ENCODE measurements at places on chromosomes 2 and 18.

DNA sequence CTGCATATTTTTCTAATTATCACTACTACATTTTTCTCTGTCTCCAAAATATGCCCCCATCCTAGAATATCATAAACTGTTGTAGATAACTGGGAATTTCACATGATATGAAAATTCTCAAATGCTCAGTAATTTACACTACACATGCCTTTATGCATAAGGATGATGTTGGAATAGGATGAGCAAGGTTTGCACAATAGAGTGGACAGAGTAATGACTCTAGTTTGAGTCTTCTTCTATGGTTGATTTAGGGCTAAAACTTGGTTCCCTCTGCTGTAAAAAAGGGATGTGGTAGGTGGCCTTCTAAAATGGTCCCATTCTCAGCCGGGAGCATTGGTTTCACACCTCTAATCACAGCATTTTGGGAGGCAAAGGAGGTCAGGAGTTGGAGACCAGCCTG is 129.9 kb downstream of the BCL11A start:
- no peak for DNase-seq

DNA sequence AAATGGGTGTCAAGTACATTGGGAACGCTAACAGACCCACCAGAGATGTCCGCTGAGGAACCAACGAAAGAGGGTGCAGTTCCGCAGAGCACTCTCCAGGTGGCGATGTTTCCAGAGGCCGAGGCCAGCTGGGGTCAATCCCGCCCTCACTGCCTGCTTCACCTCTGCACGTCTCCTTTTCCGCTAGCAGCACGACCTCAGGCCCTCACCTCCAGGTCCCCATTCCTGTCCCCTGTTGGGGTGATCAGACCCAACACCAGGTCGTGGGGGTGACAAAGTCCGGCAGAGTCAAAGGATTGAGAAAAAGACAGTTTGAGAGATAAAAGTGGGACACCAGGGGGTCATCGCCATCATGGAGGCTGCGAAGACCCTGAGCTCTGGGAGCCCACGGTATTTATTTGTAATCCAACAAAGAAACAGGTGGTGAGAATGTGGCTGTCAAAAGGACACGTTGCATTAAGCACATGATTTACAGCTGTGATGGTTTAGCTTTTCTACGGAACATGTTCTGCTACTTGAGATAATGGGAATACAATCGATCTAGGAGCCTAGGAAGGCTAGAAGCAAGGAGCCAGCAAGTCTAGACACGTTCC is 27.3 kb downstream of the ZAP70 start:
- DNase-seq, result no peak

DNA sequence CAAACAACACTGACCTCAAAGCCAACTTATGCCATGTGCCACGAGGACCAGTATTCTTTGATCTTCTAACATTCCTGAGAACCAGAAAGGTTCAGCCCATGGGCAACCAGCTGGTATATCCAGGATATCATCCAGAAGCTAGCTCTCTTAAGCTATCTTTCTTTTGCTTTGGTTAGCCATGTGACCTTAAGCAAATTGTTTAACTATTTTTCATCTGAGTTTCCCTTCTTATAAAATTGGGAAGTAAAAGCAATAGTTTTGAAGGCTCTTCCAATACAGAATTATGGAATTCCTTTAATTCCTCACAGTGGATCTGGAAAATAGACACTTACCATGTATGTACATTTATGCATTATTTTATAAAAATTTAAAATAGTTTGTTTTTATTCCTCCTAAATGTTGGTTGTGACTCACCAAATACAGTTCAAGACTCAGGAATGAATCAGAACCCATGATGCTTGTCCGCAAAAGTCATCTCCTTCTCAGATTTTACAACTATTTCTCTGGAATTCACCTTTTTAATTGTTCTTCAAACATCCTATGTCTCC is 435.7 kb downstream of the ZEB2 start:
- DNase-seq, result no peak

GRCh38 chr2:70777450-70777849 is 9.4 kb upstream of the ADD2 start:
- DNase-seq, result no peak

- DNase-seq, result no peak
These were observed 188.3 kb upstream of the SLC39A10 start for GRCh38 chr2:195468771-195469170.

DNA sequence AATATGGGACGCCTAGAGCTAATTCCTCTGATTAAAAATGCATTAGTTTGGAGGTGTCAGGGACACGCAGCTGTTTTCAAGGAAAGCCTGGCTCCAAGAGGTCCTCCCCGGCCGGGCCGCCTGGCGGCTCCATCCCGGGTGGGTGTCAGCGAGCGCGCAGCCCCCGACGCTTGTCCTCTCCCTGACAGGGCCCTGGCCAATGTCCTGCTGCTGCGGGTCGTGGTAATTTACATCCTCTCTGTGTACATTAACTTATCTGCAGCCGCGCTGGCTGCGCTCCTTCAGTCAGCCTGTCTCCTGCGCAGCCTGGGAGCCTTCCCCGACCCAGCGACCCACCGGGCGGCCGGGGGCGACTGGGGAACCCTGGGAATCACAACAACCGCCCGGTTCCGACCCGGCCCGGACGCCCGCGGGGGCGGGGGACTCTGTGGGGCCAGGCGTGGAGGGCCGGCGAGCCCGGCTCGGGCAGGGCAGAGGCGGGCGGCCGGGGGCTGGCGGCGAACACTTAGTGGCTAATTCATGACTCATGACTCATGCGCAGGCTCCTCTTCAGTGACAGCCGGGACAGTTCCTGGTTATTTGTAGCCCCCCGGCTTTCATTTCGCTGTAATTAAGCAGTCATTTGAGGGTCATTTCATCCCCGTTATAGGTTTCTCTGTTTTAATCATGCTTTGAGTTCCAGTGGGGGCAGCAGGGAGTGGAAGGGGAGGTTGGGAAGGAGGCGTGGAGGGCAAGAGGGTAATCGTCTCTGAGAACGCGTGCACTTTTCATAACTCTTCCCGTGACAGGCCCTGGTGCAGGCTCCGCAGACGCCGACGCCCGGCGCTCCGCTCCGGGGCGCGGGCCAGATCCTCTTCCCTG is 141.9 kb upstream of the CTAGE1 start:
- DNase-seq, result peak; percentile 86

GRCh38 chr2:9170458-9171130 is 36.0 kb upstream of the ASAP2 start:
- DNase-seq, result no peak

GRCh38 chr2:236581546-236581945 is 11.9 kb downstream of the ACKR3 start:
- DNase-seq, result no peak

DNA sequence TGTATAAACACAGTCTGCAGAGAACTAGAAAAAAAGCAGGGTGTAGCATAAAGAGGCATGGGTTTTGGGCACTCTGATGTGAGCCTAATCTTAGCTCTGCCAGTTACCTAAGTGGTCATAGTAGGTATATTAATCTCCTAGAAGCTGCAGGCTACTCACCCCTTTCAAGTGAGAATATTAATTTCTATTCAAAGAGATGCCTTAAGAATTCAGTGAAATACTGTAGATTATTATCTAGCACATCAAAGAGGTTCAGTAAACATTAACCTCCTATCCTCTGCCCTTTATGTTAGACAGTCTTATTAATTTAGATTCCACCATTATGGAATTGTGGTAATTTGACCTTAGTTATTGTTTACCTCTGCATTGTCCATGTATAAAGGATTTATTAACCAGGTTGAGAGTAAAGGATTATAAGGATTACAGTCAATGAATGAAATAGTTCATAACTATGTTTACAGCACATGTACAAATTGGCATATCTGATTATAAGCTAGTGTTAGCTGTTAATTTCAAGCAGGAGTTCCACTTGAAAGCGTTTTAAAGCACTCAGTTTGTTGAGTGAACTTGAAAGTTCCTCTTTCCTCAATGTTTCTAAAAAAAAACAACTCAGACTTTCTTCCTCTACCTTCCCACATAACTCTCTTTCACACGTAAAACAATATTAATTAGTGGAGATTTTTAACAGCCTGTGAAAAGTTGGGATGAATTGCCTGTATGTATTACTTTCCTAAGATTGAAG is 150.6 kb upstream of the EPC2 start:
- DNase-seq, result no peak

DNA sequence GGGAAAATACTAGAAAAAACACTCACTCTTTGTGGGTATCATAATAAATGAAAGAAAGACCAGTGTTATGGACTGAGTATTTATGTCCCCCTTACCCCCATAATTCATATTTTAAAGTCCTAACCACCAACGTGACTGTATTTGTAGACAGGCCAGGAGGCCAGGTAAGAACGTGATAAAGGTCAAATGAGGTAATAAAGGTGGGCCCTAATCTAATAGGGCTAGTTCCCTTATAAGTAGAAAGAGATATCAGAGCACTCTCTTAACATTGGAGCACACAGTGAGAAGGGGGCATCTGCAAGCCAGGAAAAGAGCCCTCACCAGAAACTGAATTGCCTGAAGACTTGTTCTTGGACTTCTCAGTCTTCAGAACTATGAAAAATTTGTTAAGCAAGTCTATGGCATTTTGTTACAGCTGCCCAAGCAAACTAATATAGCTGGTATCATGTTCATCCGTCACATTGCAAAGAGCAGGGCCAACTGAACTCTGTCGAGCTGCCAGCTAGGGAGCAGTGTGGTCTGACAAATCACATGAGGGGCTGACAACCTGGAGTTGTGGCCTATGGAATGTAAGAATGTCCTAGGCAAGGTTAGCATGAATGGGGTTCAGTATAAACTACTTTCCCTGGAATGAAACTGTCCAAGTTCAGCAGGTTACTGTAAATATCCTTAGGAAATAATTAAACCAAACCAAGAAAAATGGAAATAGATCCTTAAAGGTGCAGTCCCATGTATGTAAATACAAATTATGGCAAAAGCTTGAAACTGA is 280.9 kb downstream of the ZNF385B start:
- no peak for DNase-seq

DNA sequence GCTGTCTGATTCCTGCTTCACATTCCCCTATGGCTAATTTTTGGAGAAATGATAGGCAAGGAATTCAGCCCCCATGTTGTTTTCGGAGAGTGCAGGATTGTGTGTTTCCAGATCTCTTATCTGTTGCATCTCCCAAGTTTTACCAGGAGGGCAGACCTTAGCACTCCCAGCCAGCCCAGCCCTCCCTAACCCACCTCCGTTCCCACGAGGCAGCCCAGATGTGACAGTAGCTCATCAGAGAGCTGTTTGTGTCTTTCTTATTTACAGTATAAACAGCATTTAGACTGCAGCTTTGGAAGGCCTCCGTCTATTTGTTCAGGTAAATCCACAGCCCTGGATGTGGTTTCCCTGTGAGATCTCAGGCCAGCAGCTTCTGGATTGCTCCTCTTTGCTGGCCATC is 91.6 kb downstream of the THNSL2 start:
- DNase-seq, result no peak

DNA sequence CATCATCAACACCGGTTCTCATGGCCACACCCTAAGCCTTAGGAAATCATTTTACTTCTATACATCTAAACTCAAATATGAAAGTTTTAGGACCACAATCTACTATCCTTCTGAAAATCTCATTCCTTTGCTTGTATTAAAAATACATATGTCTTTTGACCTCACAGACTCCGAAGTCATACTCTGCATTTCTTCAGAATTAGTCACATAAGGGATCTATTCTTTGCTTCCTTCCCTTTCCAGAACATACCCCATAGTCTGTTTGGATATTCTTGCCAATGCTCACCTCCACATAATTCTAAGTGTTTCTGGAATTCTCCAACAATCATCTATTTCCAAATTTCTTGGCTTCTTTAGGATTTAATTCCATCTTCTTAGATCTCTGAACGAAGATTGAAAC is 14.2 kb upstream of the DSG1 start:
- DNase-seq, result no peak

DNA sequence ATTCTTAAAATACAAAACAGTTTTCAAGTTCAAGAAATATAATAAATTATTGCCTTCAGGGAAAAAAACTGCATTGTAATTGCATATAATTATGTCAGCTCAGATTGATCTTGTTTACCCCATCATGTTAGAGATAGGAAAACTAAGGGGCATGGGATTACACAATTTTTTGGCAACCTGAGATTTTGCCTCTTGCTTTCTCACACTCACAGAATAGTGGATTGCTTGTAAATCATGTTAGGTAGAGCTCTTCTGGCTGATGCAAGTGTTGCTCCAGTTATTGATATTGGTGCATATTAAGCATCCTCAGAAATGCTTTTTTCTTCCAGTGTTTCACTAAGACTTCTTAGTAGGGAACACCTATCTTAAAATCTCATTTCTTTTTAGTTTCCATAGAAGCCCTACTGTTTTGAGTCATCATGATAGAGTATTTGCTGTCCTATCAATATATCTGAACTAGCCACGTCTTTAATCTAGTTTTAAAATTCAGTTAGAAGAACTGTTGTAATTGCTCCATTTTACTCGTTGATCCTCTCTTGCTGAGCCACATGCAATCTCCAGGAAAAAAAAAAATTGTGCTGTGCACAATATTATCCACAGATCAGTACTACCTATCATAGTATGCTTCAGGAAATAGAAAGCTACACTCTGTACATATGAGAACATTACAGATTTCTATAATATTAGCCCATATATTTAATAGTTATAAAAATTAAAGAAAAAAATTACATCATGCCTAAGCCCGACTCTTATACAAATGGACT is 393.1 kb downstream of the LRP1B start:
- no peak for DNase-seq

DNA sequence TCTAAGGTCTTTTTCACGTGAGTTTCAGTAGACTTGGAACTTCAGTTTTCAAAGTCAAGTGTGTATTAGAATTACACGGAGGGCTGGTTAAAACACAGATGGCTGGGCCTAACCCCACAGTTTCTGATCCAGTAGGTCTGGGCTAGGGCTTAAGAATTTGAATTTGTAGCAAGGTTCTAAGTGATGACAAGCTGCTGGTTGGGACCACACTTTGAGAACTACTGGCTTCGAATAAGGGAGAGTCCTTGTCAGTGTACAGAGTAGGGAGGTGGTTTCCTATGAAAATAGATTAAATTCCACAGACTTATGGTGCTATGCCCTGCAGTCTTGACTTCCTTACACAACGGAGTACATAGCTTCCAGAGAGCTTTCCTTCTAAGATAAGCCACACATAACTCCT is 4.5 kb downstream of the RHOB start:
- peak; percentile 71 for DNase-seq

DNA sequence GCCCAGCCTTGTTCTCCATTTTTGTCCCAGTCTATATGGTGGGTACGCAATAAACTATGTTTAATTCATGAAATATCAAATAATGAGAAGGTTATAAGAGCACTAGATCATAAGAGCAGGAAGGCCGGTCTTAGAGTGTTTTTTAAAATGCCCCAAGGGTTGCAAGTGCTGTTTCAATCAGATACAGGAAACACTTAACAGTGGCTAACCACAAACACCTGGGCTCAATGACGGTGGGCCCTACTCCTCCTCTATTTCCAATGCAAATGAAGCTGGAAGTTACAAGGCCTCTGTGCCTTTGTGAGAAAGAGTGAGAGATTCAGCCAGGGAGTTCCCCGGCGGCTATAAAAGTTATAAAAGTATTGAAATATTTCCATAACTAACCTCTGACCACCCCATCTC is 18.9 kb upstream of the WDR33 start:
- no peak for DNase-seq

Data from coronary artery (tissue), 2 donors.